ENCODE measurements at places on chromosomes 2 and 18. TPM values are rescaled to one million over a fixed set of nuclear protein-coding genes. Genes with fewer than 3 reads are reported as not detected.

The CCDC178 gene
- not detected for total RNA-seq

DNA sequence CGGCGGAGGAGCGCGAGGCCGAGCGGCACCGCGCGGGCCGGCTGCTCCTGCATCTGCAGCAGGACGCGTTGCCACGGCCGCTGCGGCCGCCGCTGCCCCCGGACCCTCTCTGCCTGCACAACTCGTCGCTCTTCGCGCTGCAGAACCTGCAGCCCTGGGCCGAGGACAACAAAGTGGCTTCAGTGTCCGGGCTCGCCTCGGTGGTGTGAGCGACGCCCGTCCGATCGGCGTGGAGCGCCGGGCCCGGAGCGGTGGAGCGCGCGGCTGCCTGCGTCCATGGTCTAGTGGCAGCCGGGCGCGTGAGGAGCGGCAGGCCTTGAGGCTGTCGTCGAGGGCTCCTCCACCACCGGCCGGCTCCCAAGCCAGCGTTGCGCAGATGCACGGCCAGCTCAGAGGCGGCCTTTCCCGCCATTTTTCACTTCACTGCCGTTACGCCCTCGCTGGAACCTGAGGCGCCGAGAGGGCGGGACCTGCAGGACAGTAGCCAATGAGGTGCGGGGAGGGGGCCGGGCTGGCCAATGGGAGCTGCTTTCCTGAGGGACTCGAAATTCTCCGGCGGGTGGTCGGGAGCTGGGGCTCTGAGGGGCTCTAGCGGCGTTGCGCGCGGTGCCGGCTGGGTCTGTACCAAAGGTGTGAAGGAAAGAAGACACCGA, 1.9 kb downstream of the TLX2 start:
- no peak for DNase-seq

DNA sequence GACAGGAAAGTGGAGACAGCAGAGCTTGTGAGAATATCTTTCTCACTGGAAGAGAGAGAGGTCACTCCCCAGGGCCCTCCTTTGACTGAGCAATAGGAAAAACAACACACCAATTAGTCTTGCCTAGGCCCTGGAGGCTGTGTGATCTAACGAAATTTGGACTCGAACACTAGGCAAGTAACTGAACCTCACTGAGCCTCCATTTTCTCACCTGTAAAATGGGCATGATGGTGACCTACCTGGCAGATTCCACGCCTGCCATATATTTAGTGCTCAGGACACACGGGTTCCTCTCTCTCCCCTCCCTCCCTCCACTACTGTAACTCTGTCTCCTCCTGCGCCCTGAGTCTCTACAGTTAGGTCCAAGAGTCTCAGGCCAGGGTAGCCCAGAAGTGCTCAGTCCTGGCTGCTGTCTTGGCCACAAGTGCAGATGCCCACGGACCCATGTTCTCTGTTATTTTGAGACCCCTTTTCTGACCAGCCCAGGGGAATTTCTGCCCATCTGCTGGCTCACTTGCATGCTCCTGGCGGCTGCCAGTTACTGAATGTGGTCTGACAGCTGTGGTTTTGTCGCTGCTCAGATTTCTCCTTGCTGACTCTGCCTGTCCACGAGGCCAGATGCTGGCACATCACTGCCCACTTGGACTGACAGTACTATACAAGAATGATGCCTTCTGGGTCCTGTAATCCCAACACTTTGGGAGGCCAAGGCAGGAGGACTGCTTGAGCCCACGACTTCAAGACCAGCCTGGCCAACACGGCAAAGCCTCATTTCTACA, 9.6 kb upstream of the GIGYF2 start:
- no peak for DNase-seq

GRCh38 chr2:122595065-122595464, 839.6 kb downstream of the TSN start:
- DNase-seq = no peak

- peak; percentile 64 for DNase-seq
Measured at GRCh38 chr2:241598487-241598886, 38.5 kb downstream of the THAP4 start.

GRCh38 chr18:3667255-3668137, 217.5 kb downstream of the TGIF1 start:
- DNase-seq = no peak

DNA sequence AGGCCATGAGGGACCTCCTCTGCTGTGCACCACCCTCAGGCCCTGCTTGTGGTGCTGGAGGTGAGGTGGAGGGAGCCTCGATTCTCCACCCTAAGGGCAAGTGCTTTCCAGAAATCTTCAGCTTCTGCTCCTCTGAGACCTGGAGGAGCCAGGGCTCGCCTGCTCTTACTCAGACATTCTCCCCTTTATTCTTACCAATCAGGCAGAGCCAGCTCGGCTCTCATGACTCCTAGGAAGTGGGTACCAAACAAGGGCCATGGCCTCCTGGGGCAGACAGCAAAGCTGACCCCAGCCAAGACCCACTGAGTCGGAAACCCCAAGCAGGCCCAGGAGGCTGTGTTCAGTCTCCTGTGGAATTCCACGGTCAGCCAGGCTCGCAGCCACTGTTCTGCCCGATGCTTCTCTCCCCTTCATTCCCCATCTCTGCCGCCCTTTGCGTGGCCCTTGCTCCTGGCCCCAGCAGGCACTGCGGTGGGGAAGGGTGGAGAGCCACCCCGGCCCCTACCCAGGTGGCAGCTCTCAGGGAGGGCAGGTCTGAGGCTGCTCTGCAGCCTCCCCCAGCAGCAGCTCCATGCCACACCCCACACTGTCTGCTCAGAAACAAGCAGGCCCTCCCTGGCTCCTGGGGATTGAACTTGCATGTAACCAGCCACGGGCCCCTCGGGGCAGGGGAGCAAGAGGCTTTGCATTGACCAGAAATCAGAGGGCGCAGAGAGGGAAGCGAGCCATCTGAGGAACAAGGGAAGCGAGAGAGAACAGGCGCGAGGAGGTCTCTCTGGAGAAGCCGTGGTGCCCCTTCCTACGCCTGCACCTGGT, 24.0 kb downstream of the HS1BP3 start:
- no peak for DNase-seq

The POTEF gene
- total RNA-seq = not detected

GRCh38 chr2:42854207-42854818, 61.9 kb upstream of the HAAO start:
- no peak for DNase-seq

The ASB18 gene
- not detected for total RNA-seq

GRCh38 chr2:78353168-78353567, 672.3 kb upstream of the REG3G start:
- no peak for DNase-seq

The KIAA2012 gene
- total RNA-seq = not detected

GRCh38 chr2:76938153-76938552, 584.0 kb downstream of the LRRTM4 start:
- no peak for DNase-seq

All from PC-9 (cell line).